Suppressor macrophage (primary cell): ENCODE measurements at places on chromosomes 2 and 18.

DNA sequence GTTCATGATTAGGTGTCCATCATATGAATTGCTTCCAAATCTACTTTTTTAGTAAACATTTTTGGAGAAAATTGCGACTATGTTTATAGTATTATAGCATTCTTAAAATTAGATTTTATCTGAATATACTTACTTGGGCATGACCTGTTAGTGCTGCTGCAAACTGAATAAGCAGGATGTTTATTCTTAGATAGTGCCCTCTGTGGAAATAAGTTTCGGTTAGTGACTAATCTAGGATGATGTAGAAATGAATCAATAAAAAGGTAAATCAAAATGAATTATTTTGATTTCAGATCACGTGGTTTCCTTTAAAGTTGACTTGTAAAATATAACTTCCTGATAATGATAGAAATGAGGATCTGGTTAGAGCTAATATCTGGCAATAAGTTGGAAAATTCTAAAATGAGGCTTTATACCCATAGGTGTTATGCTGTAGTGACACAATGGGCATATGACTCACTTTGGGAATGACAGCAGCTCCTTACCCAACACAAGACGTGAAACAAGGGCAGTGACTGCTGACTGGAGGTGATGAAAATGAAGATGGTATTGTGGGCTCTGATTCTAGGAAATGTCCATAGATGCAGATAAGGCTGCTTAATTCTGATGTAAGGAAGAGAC is 165.8 kb upstream of the TCF4 start:
- DNase-seq: no peak

DNA sequence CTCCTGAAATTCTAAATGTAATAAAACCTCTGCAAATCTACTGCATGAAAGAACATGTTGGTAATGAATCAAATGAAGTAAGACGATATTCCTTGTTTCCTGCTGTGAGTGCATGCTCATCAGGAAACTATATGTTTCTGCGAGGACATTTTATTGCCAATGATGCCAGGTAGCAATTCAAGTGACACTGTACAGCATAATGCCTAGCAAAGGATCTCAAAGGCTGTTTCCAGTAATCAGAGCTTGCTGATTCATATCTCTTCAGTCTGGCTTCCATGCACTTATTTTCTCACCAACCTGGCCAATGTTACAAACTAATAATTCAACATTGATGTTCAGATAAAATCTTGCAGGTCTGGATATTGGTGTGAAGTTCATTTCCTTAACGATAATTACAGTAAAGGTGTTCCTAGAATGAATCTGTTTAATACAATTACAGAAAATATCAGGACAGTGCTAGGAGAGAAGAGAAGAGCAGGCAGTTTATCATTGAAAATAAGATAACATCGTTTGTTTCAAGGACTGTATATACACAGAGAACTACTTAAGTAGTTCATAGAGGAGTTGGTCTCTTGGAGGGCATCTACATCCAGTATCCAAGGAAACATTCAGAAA is 568.5 kb upstream of the SOX11 start:
- DNase-seq: no peak

- no peak for DNase-seq
These were observed 25.5 kb upstream of the GNAL start for GRCh38 chr18:11663439-11664029.

- DNase-seq: no peak
These were observed 142.0 kb downstream of the ASB1 start for GRCh38 chr2:238568455-238569440.

DNA sequence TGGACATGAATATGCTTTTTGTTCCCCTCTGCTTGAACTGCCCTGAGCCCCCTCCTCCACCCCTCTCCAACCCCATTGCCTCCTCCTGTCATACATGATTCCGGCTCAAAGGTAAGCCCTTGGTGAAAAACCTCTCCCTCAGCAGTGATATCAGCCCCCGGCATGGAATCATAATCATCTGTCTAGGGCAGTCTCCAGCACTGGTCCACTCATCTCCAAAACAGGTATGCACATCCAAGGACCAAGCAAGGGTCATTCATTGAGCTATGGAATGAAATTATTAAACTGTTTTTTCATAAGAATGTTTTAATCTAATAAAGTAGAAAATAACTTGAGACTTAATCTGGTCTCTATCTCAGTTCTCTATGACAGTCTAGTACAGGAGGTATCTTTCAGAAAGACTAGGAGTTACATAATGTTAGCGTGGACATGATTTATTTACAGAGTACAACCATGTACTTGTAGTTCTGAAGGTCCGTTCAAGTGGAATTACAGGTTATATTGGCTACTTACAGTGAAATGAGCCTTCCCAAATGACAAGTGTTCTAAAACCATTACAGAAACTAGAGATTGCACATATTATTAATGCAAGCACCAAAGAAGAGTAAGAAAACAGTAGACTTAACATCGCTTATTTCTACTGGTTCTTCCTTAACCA is 75.2 kb downstream of the ACVR1 start:
- no peak for DNase-seq

DNA sequence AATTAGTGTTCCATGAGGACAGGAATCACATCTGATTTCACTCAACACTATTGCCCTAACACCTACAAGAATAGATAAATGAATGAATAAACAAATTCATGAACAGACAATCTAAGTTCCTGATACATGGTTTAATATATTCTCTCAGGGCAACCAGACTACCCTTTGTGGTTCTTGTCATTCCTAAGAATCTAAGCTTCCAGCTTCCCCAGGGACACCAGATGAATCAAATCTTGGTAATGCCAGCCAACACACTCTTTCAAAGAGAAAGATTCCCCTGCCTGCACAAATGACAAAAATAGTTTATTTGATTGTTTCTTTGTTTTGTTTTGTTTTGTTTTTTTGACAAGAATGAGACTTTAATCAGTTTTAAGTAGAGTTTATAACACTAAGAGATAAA is 237.5 kb upstream of the CHAC2 start:
- no peak for DNase-seq

GRCh38 chr2:172709566-172710291 is 25.9 kb upstream of the RAPGEF4 start:
- no peak for DNase-seq

DNA sequence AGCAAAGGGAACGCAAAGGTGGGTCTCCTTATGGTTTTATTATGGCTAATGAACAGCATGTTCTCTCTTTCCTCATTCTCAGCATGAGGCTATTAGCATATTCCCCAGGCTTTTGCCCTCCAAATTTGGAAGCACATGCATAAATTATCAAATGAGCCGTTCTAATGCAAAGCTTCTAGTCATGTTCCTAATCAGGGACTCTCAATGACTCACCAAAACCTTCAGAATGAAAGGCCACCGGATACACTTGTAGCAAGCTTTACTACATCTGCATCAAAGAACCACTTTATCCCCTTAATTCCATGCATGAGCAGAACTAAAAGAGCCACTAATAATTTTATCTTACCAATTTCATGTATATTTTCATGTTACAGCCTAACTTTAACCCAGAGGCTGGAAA is 310.5 kb downstream of the LRATD1 start:
- no peak for DNase-seq

DNA sequence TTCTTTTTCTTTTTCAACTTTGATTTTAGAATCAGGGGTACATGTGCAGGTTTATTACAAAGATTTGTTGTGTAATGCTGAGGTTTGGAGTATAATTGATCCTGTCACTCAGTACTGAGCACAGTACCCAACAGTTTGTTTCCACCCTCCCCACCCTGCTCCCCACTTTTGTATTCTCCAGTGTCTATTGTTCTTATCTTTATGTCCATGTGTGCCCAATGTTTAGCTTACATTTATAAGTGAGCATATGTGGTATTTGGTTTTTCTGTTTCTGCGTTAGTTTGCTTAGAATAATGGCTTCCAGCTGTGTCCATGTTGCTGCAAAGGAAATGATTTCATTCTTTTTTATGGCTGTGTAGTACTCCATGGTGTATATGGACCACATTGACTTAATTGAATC is 43.1 kb downstream of the RDH14 start:
- DNase-seq: no peak

DNA sequence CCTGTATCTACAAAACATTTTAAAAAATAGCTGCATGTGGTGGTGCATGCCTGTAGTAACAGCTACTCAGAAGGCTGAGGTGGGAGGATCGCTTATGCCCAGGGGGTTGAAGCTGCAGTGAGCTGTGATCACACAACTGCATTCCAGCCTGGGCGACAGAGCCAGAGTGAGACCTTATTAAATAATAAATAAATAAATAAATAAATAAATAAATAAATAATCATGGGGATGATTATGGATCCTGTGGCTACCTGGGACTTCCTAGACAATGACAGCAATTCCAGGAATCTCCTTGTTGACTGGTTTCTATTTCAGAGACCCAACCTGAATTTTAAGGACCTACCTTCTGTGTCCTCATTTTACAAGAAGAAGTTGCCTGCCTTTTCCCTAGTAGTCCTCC is 91.5 kb downstream of the KCTD18 start:
- no peak for DNase-seq

- DNase-seq: no peak
These were observed 82.0 kb downstream of the DPP4 start for GRCh38 chr2:161991991-161992390.

GRCh38 chr2:179239195-179239594 is 25.4 kb downstream of the SESTD1 start:
- DNase-seq: no peak

- DNase-seq: no peak
These were observed 7.8 kb downstream of the SULT1C4 start for GRCh38 chr2:108385411-108386071.

- no peak for DNase-seq
These were observed 73.0 kb upstream of the NOSTRIN start for GRCh38 chr2:168729455-168729854.

DNA sequence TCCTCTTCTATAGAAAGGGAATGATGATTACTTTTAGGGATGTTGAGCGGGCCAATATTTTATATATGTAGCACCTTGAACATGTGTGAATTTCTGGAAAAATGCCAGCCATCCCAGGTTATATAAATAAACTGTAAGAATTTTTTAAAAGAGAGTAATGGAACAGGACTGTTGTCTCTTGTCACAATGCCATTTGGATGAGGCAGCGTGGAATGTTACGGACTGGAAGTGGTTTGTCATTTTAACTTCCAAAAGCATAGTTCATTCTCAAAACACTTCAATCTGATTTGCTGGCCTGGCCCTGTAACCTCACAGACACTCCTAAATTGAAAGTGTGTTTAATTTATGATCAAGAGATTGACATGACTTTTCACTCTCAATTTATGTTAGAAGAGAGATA is 70.8 kb downstream of the TPGS2 start:
- no peak for DNase-seq

- DNase-seq: no peak
These were observed 104.7 kb upstream of the FAM117B start for GRCh38 chr2:202530038-202530437.

- DNase-seq: no peak
These were observed 86.9 kb downstream of the SH3YL1 start for GRCh38 chr2:176917-177316.

DNA sequence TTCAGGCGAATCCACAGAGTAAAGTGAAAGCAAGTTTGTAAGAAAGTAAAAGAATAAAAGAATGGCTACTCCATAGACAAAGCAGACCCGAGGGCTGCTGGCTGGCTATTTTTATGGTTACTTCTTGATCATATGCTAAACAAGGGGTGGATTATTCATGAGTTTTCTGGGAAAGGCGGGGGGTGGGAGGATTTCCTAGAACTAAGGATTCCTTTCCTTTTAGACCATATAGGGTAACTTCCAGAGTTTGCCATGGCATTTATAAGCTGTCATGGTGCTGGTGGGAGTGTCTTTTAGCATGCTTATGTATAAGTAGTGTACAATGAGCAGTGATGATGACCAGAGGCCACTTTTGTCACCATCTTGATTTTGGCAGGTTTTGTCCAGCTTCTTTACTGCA is 59.8 kb downstream of the SLC4A3 start:
- DNase-seq: no peak

- DNase-seq: no peak
These were observed 8.7 kb downstream of the IMPA2 start for GRCh38 chr18:11989966-11990380.

GRCh38 chr2:215808194-215808593 is 205.2 kb downstream of the MREG start:
- no peak for DNase-seq

- no peak for DNase-seq
These were observed 32.9 kb upstream of the TOGARAM2 start for GRCh38 chr2:28948160-28948559.

DNA sequence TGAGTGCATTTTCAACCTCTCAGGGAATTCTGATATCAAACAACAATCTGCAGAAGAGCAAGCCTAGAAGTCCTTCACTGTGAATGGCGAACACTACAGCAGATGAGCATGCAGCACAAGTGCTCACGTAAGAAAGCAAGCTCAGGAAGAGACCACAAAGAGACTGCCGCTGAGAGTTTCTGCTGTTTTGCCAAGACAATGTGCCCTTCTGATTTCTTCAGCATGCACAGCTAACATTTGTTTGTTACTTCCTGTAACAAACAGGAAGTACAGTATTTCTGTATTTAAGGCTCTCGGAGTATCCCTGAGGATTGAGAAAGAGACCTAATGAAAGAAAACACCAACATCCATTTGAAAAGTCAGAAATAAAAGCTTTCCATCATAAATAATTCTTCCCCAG is 45.9 kb downstream of the MBOAT2 start:
- DNase-seq: peak; percentile 67

DNA sequence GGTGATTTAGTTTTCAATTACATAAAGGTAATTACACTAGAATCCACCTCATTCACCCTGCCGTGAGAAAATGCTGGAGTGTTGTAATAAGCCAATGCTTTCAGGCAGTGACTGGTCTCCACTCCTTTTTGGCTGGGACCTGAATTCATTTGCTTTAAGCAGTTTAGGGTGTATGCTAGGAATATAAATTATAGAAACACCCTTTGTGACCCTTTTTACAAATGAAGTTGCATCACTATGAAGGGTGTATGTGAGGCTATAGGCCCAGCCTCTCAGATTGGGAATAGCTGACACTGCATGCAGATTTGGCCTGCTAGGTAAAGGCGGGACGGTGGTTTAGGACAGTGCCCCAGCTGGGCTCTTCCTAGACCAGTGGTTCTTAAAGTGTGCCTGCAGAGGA is 50.8 kb upstream of the NFE2L2 start:
- no peak for DNase-seq

DNA sequence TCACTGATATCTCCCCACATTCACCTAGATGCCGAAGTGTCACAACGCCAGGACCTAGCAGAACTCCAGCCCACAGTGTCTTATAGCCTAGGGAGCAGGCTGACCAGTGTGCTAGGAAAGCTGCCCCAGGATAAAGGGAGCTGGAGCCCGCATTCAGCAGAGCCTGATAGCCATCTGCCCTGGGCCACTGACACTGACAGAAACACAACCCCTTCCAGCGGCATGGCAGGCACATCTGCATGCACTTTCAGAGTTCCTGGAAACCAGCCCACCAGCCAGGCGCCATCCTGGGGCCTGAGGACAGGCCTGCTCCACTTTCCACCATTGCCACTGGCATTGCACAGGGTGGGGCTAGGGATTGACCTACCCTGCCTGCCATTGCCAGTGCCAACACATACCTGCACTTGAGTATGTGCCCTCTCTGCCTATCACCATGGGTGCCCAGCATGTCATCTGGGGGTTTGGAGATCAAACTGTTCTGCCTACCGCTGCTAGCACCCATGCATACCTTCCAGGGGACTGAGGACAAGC is 290.1 kb upstream of the KLHL14 start:
- no peak for DNase-seq

GRCh38 chr18:34633368-34633767 is 76.7 kb upstream of the DTNA start:
- no peak for DNase-seq

- no peak for DNase-seq
These were observed 223.1 kb upstream of the ID2 start for GRCh38 chr2:8458503-8459459.
